CD8-positive, alpha-beta memory T cell (primary cell): ENCODE measurements at places on chromosomes 2 and 18. TPM values are rescaled to one million over a fixed set of nuclear protein-coding genes. Genes with fewer than 3 reads are reported as not detected.

NR4A2 gene
- total RNA-seq, result 21.9 TPM

PLCD4 gene
- total RNA-seq, result not detected

PTPRN gene
- total RNA-seq, result 0.11 TPM

TUBB8B gene
- not detected for total RNA-seq

SERPINB13 gene
- not detected for total RNA-seq

ADAM23 gene
- 0.55 TPM for total RNA-seq

MBD5 gene
- 15.2 TPM for total RNA-seq

OST4 gene
- 346 TPM for total RNA-seq

CCDC138 gene
- total RNA-seq, result 12.8 TPM

PLGLB2 gene
- 0.59 TPM for total RNA-seq

ORMDL1 gene
- total RNA-seq, result 88.4 TPM

MOCOS gene
- total RNA-seq, result 0.13 TPM

ODC1 gene
- 566 TPM for total RNA-seq

DLX2 gene
- total RNA-seq, result 0.16 TPM

OLA1 gene
- total RNA-seq, result 146 TPM

FBXO36 gene
- total RNA-seq, result 0.95 TPM

MEIS1 gene
- total RNA-seq, result not detected

GFPT1 gene
- 38.7 TPM for total RNA-seq

POTEI gene
- not detected for total RNA-seq

PUS10 gene
- 10.0 TPM for total RNA-seq

PLA2R1 gene
- total RNA-seq, result not detected

GPBAR1 gene
- 0.51 TPM for total RNA-seq

AQP4 gene
- not detected for total RNA-seq

CKAP2L gene
- 19.6 TPM for total RNA-seq

MROH2A gene
- total RNA-seq, result not detected

ATOH8 gene
- not detected for total RNA-seq

LINC00305 gene
- total RNA-seq, result not detected

ANKMY1 gene
- total RNA-seq, result 22.4 TPM

IL1RL1 gene
- 0.22 TPM for total RNA-seq

CBLN2 gene
- not detected for total RNA-seq

RAX gene
- total RNA-seq, result not detected

TFPI gene
- total RNA-seq, result not detected

TTN gene
- total RNA-seq, result 0.80 TPM

DOK1 gene
- 24.4 TPM for total RNA-seq
